ENCODE measurements at places on chromosomes 7 and 10. TPM values are rescaled to one million over a fixed set of nuclear protein-coding genes. Genes with fewer than 3 reads are reported as not detected.
A peak's percentile ranks its signal among the peaks of the same experiment; 100 is the strongest.

- no peak for DNase-seq
These were observed 86.7 kb downstream of the PRKAG2 start for GRCh38 chr7:151790095-151790829.

GRCh38 chr10:60649485-60650377, 128.5 kb upstream of the CDK1 start:
- DNase-seq, result no peak

DNA sequence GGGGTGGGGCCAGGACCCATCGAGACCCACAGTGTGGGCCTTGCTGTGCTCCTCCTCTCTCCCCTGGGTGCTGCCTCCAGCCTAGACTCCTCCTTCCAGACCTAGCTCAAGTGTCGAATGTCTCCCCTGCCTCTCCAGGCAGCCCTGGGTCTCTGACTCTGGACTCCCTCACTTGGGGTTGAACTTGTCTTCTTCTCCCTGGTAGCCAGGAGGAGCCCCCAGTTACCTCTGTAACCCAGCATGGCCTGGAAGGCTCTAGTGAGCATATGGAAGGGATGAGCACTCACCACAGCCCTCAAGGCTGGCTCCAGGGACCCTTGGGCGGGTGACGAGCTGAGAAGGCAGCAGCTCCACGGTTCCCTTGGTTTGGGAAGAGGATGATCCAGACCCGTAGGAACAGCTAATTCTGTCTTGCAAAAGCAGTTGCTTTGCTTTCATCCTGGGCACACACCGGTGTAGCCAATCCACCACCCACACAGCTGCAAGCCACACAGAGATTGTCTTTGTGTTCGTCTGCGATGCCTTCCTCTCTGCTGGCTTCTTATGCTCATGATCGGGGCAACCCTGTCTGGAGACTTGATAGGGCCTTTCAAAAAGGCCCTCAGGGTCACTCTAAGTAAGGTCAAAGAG, 52.3 kb upstream of the ANTXRL start:
- peak; percentile 40 for DNase-seq

ITPRID1 gene
- 21.8 TPM for total RNA-seq

- DNase-seq, result no peak
These were observed 405.9 kb downstream of the ADRA2A start for GRCh38 chr10:111482621-111483216.

- DNase-seq, result no peak
These were observed 363.1 kb downstream of the POM121L12 start for GRCh38 chr7:53398566-53398965.

CDC14C gene
- not detected for total RNA-seq

DNA sequence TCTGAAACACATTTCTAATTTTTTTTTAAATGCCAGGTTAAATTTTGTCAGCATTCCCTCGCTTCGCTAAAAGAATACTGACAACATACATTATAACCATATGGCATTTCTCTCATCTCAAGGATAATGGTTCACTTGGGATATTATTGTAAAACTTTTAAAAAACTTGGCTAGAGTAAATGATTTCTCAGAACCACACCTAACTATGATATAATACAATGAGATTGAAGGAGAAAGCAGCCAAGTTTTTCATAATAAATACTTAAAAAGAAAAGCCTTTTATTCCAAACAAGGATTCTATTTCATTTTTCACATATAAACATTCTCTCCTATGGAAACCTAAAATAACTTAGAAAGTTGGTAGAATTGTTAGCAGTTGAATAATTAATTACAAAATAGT, 413.9 kb downstream of the HGF start:
- no peak for DNase-seq

IFIT1B gene
- not detected for total RNA-seq

WDR11 gene
- total RNA-seq, result 96.1 TPM

DNA sequence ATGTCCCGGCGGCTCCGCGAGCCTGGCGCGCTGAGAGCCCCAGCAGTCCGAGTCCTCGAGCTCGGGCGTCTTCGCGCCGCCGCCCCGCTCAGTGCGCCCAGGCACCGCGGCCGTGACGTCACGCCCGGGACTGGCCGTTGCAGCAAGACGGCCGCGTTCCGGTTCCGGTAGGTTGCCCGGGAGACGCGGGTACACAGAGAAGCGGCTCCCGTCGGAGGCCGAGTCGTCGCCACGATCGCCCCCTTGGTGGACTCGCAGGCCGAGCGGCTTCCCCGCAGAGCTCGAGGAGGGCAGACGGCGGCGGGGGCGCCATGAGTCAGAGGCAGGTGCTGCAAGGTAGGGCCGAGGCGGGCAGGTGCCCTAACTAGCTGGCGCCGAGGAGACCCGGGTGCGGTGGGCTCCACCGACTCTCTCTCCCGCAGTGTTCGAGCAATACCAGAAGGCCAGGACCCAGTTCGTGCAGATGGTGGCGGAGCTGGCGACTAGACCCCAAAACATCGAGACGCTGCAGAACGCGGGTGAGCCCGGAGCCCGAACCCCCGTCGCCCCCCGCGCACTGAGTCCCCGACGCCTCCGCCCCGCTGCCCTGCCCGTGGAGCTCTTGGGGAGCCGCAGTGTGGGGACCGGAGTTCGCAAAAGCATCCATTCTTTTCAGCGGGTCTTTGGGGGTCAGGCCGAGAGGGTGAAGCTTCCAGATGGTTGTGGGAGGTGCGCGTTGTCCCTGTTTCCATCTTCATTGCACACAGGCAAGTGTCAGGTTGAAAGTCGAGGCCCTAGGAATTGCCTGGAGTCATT, at the start of gene SPAG6:
TSS of gene SPAG6 (plus strand) at position 196 of the 795 bp plus-strand sequence. CDS start at position 312, 116 bp downstream.
- peak; percentile 91 for DNase-seq

- DNase-seq, result no peak
These were observed 127.3 kb upstream of the HABP2 start for GRCh38 chr10:113425541-113425951.

NUP42 gene
- 33.1 TPM for total RNA-seq

DNA sequence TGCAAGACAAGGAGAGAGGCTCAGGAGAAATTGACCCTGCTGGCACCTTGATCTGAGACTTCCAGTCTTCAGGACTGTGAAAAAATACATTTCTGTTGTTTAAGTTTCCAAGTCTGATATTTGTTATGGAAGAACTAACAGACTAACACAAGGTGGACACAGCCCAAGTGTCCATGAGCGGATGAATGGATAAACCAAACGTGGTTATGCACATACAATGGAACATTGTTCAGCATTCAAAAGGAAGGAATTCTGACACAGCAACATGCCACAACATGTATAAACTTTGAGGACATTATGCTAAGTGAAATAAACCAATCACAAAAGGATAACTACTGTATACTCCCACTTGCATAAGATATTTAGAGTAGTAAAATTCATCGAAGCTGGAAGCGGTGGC, 76.5 kb downstream of the FAM13C start:
- DNase-seq, result no peak

ITGA8 gene
- total RNA-seq, result 0.24 TPM

GRCh38 chr10:132194726-132195125, 8.0 kb downstream of the DPYSL4 start:
- no peak for DNase-seq

DNA sequence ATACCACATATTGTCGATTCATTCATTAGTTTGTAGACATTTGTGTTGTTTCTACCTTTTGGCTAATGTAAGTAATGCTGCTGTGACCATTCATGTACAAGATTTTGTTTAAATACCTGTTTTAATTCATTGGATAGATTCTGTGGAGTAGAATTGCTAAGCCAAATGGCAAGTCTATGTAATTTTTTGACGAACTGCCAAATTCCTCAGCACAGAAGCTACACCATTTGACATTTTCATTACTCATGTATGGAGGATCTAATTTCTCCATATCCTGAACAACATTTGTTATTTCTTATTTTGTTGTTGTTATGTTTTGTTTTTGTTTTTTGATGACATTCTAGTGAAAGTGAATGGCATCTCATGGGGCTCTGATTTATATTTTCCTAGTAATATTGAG, 1351.3 kb upstream of the SORCS1 start:
- no peak for DNase-seq

DNA sequence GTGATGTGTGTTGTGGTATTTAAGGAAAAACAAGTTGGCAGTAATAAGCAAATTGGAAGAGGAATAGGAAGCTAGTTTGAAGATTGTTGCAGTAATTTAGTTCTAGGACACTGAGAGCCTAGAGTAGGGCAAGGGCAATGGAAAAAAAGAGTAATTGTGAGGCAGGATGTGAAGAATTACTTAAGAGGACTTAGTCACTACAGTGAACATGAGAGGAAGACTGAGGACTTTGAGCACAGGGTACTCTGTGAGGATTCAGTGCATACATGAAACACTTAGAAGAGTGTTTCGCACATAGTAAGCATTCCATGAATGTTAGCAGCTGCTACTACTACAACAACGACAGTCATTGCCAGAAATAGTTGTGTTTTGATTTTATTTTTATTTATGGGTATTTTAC, 30.9 kb upstream of the DKK1 start:
- no peak for DNase-seq

DNA sequence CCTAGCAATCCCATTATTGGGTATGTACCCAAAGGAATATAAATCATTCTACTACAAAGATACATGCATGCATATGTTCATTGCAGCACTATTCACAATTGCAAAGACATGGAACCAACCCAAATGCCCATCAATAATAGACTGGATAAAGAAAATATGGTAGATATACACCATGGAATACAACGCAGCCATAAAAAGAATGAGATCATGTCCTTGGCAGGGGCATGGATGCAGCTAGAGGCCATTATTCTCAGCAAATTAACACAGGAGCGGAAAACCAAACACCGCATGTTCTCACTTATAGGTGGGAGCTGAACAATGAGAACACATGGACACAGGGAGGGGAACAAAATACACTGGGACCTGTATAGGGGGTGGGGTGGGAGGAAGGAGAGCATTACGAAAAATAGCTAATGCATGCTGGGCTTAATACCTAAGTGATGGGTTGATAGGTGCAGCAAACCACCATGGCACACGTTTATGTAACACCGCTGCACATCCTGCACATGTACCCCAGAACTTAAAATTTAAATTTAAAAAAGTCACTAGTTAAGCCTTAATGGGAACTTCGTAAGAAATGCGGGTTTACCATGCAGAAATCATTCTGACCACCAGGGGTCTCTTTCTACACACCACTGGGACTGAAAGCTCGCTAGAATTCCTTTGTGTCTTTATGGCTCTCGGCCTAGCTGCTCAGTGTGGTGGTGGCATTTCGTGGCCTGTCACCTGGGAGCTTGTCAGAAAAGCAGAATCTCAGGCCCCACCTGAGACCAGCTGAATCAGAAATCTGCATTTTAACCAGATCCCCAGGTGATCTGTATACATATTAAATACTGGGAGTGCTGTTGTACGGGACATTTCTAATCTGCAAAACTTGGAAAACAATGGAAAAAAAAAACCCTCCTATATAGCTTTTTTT, 9.5 kb downstream of the ANKRD1 start:
- DNase-seq, result peak; percentile 89

- peak; percentile 57 for DNase-seq
These were observed 3.8 kb downstream of the MINDY3 start for GRCh38 chr10:15856328-15857015.

- no peak for DNase-seq
These were observed 2.4 kb downstream of the KLLN start for GRCh38 chr10:87860816-87861403.

MRPS33 gene
- total RNA-seq, result 60.2 TPM

NUPR2 gene
- total RNA-seq, result not detected

- DNase-seq, result no peak
These were observed 25.2 kb upstream of the SH2B2 start for GRCh38 chr7:102261451-102261850.

- DNase-seq, result peak; percentile 58
These were observed 4.5 kb downstream of the VGF start for GRCh38 chr7:101160910-101161309.

PGAM2 gene
- 1.9 TPM for total RNA-seq

GRCh38 chr10:71753091-71753959, 20.0 kb downstream of the VSIR start:
- no peak for DNase-seq

All from endodermal cell (in vitro differentiated cells).